ENCODE measurements at places on chromosomes 4 and X. TPM values are rescaled to one million over a fixed set of nuclear protein-coding genes. Genes with fewer than 3 reads are reported as not detected.

The PRKX gene
- total RNA-seq, result 10.1 TPM

The BEX4 gene
- 11.9 TPM for total RNA-seq

The PCDH18 gene
- 30.0 TPM for total RNA-seq

The PAGE2B gene
- not detected for total RNA-seq

The S100G gene
- not detected for total RNA-seq
